NCI-H82 (cell line): ENCODE measurements at places on chromosomes 2 and 18.

DNA sequence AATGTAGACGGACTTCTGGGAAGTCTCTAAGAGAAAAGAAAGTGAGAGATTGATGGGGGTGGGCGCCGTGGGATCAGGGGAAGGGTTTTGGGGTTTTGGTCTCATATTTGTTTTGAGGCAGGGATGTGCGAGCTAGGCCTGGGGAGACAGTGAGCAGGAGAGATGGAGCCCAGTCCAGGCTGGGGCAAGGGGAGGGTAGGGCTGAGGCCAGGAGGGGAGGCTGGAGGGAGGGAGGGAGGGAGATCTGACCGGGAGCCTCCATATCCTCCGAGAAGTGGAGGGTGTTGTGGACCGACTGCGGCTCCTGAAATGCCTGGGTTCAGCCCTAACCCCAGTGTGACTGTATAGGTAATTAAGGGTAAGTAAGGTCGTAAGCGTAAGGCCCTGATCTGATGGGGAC is 72.8 kb upstream of the ODC1 start:
- DNase-seq = no peak

GRCh38 chr2:55490554-55490953 is 29.0 kb upstream of the CFAP36 start:
- DNase-seq = peak; percentile 62

DNA sequence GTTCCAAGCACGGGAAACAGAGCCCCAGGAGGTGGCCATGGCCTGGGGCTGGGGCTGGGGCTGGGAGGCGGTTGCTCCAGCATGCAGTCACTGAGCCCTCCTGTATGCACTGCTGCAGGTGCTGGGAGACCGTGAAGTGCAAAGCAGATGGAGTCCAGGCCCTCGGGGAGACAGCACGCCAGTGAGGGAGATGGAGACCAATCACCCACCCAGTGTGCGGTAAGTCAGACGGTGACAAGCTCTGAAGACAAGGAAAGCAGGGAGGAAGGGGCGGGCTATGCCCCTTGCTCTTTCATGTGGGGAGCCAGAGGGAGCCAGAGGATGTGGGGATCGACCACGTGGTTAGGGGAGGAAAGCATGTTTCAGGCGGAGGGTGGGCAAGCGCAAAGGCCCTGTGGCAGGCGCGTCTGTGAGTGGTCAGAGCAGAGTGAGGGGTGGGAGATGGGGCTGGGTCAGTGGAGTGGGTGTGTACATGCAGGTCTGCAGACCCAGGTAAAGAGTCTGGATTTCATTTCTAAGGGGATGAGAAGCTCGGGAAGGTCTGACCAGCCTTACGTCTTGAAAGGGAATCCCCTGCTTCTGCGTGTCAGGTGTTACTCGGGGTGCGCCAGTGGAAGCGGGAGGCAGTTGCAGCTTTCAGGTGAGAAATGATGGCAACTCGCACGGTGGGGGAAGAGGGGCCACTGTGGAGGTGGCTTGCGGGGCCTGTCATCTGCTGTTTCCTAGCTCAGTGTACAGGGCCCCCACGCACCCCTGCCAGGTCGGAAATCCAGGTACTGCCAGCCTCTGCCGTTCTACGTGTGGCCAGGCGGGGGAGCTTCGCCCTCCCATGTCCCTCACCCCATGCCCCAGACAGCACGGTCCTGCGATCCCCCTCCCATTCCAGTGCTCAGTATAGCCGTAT is 19.4 kb downstream of the RRM2 start:
- DNase-seq = peak; percentile 58

GRCh38 chr2:95298486-95299111 is 1.5 kb downstream of the KCNIP3 start:
- DNase-seq = no peak

GRCh38 chr2:64417624-64418023 is 36.3 kb upstream of the LGALSL start:
- DNase-seq = no peak

- no peak for DNase-seq
Measured at GRCh38 chr2:28558918-28559317, 63.1 kb downstream of the PLB1 start.

DNA sequence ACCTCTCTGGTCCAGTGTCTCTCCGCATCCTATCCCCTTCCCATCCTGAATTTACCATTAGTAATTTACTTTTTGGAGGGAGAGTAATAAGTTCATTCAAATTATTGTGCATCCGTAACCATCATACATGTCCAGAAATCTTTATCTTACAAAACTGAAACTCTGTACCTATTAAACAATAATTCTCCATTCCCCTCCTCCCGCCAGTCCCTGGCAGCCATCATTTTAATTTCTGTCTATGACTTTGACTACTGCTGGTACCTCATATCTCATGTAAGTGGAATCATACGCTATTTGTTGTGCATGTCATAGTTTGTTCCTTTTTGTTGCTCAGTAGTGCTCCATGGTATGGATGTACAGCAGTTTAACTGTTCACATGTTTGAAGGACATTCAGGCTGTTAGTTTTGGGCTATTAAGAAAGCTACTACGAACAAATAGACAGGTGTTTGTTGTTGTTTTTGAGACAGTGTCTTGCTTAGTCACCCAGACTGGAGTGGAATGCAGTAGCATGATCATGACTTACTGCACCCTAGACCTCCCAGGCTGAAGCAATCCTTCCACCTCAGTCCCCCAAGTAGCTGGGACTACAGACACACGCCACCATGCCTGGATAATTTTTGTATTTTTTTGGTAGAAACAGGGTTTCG is 2.0 kb downstream of the LIMS1 start:
- no peak for DNase-seq

GRCh38 chr2:241801611-241802420 is 7.2 kb upstream of the NEU4 start:
- peak; percentile 46 for DNase-seq

DNA sequence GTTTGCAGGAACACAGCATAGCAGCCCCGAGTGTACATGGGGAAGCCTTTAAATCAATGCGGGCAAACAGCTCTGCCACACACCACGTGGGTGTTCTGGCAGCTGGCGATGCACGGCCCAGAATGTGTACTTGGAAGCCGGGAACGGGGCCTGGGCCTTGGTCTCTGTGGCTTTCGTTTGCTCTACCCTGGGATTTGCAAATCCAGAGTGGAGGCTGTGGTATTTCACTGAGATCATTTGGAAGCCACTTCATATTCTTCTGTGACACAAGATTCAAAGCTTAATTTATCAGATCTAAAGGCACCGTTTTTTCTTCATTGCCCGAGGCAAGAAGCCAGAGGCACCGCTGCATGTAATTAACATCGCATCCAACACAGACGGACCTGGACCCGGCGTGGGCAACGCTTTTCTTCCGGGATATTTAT is 246.3 kb upstream of the MYT1L start:
- no peak for DNase-seq

- DNase-seq = no peak
Measured at GRCh38 chr2:117127680-117128079, 686.8 kb upstream of the DDX18 start.

- no peak for DNase-seq
Measured at GRCh38 chr2:190763901-190764514, 115.1 kb downstream of the NAB1 start.

DNA sequence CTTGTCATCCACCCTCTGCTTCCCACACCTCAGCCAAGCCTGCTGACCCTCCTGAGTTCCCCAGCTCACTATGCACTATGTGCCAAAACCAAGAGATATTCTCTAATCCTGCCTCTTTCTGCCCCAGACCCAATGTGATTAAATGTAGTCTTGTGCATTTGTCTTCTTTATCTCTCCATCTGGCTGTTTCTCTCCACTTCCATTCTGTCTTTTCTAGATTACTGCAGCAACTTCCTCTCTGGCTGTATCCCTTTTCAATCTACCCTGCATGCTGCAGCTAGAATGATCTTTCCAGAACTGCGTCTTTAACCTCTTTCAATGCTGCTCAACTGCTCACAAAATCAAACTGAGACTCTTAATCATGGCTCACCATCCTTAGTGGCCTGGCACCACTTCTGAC is 164.1 kb downstream of the GALNT14 start:
- peak; percentile 9 for DNase-seq

GRCh38 chr18:28088477-28088876 is 88.5 kb downstream of the CDH2 start:
- no peak for DNase-seq

GRCh38 chr2:63667132-63667700 is 78.5 kb downstream of the MDH1 start:
- DNase-seq = no peak

DNA sequence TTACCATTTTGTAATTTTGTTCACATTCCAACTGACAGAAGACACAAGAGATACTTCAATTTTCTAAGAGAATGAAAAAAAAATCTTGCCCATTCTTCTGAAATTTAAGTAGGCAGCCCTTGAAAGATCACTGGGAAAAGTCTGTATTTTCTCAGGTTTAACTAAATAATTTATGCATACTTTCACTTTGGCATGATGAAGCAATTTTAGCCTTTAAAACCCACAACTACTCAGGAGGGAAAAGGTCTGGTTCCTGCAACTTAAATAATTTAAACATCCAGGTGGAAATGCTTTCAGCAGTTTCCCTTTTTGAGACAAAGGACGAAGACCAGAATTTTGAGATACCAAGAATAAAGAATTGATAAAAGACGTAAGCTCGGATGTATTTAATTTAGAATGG is 61.4 kb downstream of the ZEB2 start:
- DNase-seq = no peak

DNA sequence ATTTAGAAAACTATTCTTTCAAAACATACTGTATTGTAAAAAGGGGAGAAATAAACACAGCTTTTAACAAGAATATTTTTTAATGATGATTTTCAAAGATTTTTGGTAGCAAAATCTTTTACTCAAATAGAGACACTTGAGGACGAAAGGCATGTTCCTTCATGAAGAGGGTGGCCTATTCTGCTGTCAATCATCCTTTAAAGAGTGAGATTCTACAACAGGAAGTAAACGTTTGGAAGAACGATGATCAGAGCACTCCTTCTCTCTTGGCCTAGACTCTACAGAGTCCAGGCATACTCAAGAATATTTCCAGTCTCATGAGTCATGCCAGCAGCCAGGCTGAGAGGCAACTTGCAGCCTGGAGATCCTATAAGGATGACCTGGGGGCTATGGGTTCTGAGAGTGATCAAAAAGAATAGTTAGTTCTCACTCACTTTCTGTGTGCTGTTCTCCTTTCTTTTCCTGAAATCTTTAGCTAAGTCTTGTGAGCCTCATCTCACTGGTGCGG is 62.4 kb upstream of the TCF4 start:
- no peak for DNase-seq

DNA sequence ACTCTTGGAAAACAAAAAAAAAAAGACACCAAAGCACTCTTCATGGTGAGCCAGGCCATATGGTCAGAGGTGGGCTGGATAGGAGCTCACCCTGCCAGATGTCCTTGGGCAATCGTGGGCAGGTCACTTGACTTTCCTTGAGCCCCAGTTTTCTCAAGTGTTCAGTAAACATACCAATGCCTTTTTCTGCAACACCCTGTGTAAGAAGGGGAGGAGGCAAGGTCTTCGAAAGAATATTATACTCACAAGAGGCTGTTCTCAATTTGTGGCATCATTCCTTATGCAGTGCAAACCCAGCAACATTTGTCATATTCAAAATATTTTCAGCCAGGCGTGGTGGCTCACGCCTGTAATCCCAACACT is 22.9 kb upstream of the TMEM87B start:
- DNase-seq = peak; percentile 81

DNA sequence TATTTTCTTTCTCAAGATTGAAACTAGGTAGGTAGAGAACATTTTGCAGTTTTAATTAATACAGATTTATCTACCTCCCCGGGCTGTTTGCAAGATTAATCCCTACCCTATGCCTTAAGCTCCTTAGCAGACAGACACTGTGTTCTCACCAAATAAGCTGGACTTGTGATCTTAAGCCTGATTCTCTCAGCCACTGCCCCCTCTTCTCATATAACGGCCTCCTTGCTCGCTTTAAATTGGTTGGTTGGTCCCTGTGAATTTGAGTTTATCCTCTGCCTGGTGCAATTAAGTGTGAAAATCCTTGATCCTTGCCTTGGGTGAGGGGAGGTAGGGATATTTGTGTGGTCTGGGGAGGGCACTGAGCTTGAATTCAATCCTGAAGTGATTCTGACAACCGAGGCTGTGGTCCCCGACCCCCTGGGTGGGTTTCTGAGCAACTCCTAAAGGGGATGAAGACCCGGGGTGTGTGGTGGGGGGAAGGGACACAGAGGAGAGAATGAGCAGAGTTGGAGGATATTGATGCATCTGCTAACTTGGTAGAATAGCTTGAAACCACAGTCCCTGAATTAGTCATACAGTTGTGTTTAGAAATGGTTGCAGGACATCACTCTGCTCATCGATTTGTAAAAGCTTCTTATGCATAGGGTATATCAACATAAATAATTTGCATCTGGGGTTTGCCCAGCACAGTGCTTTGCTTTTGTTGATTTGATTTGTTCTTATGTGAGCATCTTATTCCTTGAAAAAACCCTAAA is 36.9 kb upstream of the NCKAP5 start:
- DNase-seq = peak; percentile 98

DNA sequence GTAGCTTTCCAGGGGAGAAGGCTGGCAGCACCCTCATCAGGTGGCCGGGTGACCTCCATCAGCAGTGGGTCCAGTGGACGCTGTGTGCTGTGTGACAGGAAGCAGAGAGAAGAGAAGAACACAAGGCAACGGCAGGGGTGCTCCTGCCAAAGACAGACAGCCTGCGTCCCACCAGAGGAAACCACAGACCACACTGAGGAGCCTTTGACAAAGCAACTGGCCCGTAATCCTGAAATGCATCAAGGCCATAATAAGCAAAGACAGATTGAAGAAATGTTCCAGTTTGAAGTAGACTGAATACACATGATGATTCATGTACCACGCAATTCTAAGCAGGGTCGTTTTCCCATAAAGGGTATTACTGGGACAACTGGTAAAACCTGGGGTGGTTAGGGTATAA is 172.4 kb downstream of the FBXO15 start:
- no peak for DNase-seq

GRCh38 chr2:40511661-40512213 is 59.8 kb upstream of the SLC8A1 start:
- DNase-seq = no peak

DNA sequence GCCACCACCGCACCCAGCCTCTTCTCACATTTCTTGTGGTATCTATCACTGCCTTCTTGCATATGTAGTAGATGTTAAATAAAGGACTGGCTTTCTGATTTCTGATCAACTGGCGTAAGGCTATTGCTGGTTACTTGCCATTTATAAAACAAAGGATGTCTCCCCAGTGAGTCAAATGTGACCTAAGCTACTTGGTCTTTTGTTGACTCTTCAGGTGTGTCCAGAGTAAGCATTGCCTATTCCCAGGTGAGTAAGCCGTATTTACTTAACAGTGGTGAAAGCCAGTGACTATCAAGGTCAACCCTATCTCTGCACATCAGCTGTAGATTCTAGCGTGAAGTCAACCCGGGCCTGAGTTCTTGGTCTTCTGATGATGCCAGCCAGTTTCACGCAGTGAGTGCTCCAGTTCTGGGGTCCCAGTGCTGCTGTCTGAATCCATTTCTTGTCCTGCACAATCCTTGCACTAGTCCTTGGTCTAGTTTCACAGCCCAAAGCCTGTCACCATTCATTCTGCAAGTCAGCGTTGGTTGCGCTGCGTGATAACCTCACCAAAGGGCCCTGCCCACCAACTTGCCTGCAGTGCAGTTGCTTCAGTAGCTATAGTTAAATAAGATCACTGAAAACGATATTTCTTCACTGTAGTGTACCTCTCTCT is 120.2 kb downstream of the GBX2 start:
- DNase-seq = no peak

GRCh38 chr18:35172451-35173035 is 68.3 kb upstream of the ZNF397 start:
- peak; percentile 46 for DNase-seq

GRCh38 chr2:234158812-234159211 is 108.3 kb downstream of the SPP2 start:
- no peak for DNase-seq

- DNase-seq = no peak
Measured at GRCh38 chr18:50992351-50992762, 24.5 kb downstream of the ELAC1 start.
